ENCODE measurements at places on chromosomes 1 and 21.

DNA sequence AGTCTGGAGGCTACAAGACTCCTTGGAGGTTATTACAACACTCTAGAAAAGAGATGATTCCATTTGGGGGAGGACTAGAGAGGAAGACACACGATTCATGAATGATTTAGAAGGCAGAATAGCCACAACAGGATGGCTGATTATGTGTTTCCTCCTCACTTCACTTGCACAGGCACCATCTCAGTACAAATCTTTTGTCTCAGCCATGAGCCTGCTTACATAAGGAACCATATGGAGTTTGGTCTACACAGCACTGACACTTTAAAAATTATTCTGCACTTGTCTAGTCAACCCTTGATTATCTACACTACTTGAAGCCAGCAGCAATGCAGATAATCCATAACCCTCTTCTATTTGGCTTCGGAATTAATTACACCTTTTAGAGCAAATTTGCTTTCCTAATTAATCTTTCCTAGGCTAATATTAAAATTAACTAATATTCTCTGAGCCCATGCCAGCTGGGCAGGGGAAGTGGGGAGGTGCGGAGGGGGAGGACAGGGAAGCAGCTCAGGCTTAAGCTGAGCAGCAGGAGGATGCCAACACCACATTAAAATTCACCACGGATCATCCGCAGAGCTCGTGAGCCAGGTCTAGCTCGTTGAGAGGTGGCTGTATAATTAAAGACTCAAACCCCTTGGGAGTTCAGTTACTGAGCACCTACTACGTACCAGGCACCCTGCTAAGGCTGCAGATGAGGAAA lies 3.2 kb upstream of the LEMD1 start:
- no peak for DNase-seq

DNA sequence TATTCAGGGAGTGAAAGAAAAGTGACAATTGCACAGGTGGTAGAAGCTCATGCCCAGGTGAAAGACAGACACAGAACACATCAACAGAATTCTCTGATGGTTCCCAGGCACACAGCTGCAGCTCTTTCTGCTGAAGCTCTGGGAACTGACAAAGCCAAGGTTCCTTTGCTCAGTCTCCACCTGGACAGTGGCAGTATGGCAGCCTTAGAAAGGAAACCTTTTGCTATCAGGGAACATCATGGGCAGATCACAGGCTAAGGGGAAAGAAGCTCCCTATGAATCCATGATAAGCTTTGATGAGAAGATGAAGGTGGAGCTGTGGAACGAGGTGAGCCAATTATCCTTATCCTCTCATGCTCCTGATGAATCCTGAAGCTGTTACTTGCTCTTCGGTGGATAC lies 1.2 kb downstream of the SPRR2B start:
- no peak for DNase-seq

DNA sequence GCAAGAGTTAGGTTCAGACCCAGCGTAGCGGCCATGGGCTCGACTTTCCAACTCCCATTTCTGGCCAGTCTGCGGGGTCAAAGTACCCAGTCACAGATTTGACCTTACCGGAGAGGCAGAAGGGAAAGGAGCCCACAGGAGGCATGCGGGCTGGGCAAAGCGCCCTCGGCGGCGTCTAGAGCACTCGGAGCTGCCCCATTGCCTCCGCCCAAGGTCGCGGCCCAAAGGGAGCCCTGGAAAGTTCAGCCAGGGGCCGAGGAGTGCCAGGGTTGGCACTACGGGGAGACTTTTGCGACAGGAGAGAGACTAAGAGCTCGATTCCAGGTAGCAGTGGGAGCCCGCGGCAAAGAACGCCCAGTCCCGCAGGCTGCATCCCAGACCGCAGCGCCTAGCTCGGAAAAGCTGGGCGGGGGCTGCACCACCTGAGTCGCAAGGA lies 896 bp downstream of the KANK4 start:
- DNase-seq, result no peak

DNA sequence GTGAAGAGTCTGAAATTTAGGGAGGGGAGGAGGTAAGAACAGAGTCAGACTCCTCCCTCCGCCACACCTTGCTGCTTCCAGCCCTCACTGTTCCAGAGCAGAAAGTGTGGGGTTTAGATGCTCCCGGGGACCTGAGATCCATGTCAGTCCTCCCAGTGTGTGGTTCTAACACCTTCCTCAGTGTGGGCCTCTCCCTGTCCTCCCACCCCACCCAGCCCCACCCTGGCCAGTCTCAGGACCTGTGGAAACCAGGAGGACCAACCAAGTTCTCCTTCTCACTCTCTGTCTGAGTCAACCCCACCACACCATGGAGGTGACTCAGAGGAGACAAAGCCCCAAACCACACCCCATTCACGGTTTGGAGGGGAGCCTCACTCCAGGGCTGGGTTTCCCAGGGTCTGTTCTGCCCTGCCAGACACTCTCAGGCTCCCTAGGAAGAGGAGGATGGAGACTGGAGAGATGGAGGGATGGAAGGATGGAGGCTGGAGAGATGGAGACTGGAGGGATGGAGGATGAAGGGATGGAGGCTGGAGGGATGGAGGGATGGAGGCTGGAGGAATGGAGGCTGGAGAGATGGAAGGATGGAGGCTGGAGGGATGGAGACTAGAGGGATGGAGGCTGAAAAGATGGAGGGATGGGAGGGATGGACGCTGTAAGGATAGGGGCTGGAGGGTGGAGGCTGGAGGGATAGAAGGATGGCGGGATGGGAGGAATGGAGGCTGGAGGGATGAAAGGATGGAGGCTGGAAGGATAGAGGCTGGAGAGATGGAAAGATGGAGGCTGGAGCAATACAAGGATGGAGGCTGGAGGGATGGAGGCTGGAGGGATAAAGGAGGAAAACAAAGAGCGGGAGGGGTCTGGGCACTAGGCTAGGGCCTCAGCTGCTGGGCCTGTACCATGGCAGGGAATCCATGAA lies 100.9 kb upstream of the RUNX3 start:
- DNase-seq, result peak; percentile 75

DNA sequence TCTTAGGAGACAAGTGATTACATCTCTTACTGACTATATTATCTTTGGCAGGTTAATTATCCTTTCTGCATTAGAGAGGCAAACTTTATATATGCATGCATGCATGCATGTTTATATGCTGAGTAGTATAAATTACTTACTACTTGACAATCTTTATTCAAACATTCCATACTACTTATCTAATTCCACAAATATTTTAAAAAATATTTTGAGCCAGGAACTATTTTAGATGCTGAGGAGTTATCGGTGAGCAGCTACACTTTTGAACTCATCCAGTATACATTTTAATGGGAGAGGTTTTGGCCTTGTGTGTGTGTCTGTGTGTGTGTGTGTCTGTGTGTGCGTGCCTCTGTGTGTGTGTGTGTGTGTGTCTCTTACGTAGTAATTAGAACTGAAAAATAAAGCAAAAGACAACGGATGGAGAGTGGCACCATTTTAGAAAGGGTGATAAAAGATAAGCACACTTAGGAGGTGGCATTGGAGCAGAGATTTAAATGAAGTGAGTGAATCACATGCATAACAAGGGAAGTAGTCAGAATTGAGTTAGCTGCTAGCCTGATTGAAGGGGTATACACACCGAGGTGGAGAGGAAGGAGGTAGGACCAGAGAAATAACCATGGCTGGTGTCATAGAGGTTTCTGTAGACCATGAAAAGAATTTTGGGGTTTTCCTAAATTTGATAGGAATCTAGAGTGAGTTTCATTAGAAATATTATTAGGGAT lies 1488.4 kb downstream of the MRPL39 start:
- no peak for DNase-seq

- no peak for DNase-seq
Measured at GRCh38 chr21:23543333-23543732, 2063.9 kb downstream of the MRPL39 start.

DNA sequence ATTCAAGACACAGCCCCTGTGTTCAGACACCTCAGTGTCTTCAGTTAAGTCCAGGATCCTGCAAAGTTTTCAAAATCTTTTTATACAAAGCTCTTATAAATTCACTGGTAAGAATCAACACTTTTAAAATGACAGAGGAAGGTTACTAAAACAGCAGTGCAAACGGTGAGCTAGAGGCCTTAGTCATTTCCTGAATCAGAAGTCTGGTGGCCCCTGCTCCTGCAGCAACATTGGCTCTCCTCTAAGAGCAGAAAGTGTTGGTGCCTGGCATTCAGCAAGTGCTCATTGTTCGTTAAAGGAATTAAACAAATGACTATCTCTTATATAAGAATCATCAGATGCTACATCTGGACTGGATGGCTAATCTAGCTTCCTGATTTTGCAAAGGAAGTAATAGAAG lies 282.9 kb downstream of the PTGER3 start:
- no peak for DNase-seq

GRCh38 chr21:27380303-27380702 lies 413.4 kb upstream of the ADAMTS5 start:
- no peak for DNase-seq

GRCh38 chr1:174883409-174883808 lies 116.3 kb upstream of the CACYBP start:
- DNase-seq, result no peak

DNA sequence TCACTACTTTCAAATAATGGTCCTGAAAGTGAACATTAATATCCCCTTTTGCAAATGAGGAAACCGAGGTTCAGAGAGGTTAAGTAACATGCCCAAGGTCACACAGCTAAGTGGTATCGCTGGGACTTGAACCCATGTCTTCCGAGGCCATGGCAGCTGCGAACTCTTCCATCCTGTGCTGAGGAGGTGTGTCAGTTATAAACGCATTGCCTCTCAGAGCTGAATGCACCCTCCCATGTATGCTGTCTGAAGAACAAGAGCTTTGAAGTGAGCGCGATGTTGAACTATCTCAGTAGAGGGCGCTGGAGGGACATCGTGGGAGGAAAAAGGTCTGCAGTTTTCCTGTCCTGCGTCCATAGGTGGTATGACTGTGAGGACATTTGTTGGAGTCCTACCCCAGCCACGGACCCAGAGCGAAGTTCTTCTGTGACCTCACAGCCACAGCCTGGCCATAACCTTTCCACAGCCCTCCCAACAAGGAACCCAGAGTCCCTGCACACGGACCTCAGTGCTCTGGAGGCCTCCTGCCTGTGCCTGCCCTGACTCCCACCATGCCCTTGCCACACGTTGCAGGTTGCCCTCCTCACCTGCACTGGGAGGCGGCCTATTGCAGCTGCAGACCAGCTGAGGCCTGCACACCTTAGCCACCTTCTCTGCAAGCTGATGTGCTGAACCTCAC lies 7.5 kb downstream of the MYOC start:
- peak; percentile 61 for DNase-seq

DNA sequence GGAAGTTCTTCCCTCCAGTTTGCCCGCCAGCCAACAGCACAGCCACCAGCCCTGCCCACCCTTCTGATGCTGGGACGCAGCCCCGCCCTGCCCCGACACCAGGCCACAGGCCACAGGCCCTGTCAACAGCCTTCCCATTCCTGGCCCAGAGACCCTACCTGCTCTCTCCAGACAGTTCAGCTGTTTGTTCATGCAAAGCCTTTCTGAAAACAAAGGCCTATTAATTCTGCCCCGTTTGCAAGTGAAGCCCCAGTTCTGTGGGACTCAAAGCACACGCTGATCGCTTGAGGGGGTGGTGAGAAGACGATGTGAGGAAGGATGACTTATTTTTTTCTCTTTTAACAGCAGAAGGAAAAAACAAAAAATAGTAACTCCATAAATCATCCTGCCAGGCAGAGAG lies 55.4 kb upstream of the KIF26B start:
- DNase-seq, result no peak

- no peak for DNase-seq
Measured at GRCh38 chr1:21323091-21323490, 32.8 kb upstream of the ECE1 start.

DNA sequence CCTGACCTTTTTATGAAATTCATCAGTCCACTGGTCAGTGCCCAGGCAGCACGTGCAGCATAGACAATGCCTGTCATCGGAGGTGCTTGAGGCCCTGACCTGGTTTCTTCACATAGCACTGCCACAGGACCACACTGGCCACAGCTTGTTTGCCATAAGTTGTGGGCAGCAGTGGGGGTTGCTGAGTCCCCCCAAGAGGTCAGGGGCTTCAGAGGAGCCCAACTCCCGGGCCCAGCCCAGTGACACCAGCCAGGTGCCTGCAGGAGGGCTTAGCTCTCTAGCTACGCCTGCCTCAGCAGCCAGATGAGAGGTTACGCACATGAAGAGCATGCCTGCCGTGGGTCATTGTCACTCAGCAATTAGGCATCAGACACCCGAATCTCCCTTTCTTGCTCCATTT lies 41.6 kb downstream of the UBASH3A start:
- DNase-seq, result no peak

- DNase-seq, result no peak
Measured at GRCh38 chr1:175885326-175885725, 141.9 kb upstream of the TNR start.

DNA sequence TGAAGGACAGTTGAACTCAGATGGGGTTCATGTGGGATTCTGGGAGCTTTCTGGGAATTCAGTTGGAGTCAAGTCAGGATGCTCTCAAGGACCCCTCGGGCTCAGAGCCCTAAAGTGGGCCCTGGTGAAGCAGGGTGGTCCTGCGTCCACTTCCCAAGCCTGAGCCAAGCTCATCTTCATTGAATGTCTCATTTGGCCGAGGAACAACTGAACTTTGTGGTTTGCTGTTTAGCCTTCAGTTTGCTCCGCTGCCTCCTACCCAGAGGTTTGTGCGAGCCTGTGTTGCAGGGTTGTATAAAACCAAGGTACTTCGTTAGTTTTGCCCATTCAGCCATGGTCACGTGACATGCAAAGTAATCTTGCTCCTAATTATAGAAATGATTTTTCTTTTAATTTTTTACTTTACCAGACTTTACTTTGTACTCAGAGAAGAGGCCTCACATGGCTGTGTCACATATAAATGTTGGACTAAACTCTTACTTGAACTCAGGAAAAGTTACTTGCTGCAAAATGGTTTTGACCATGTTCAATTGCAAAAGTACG lies 49.7 kb downstream of the B3GALT5 start:
- DNase-seq, result no peak

DNA sequence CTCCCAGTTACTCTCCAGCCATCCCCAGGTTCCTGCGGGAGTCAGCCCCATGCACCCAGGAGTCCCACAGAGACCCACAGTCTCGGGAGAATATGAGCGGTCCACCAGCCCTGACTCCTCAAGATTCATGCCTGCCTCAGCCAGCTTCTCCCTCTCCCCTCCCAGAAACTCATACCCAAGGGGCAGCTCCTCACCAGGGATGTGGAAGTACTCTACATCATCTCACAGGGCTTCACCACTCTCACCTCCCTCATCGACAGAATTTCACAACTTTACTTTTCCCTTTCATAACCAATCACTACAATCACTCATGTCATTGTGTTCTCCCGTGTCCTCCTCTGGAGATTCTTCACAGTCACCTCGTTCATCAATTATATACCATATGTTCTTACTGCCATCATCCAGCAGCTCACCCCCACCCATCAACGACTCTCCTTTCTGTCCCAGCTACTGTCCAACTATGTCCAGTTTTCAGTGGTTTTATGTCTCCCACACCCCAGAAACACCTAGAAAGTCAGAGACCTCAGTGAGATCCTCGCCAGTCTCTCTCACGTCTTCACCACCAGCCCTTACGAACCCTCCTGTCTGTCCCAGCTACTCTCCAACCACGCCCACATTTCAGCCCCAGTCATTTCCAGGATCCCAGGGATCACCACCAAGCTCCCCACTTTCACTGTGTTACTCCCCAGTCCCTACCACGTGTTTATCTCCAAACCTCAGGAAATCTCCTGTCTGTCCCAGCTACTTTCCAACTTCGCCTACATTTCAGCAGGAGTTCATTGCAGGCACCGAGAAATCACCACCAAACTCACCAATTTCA lies 1530.1 kb upstream of the TPTE start:
- DNase-seq, result no peak

- DNase-seq, result no peak
Measured at GRCh38 chr1:41378222-41378621, 17.0 kb downstream of the FOXO6 start.

- no peak for DNase-seq
Measured at GRCh38 chr1:4047666-4048065, 147.6 kb upstream of the C1orf174 start.
